Fibroblast of lung (primary cell): ENCODE measurements at places on chromosomes 16 and 17. TPM values are rescaled to one million over a fixed set of nuclear protein-coding genes. Genes with fewer than 3 reads are reported as not detected.

Gene CALB2
- 0.51 and 1.3 TPM in 2 replicates for total RNA-seq

Gene C17orf107
- total RNA-seq: 1.8 and 2.3 TPM in 2 replicates

Gene CHAD
- not detected in 2 replicates for total RNA-seq

Gene TBC1D3C
- total RNA-seq: 1.3 TPM in 1 of 2 replicates, not detected in the other

Gene LONP2
- 50.3 and 60.8 TPM in 2 replicates for total RNA-seq

Gene CD7
- under 0.01 and 0.17 TPM in 2 replicates for total RNA-seq

Gene ABCA10
- total RNA-seq: 2.6 and 2.8 TPM in 2 replicates

Gene MSL1
- 43.9 and 52.4 TPM in 2 replicates for total RNA-seq

Gene GGT6
- total RNA-seq: not detected in 2 replicates

Gene FKBP10
- 182 and 211 TPM in 2 replicates for total RNA-seq

GRCh38 chr17:67270416-67270815 is 25.4 kb upstream of the HELZ start:
- DNase-seq: no peak

- peak; percentile 93 for DNase-seq
Measured at GRCh38 chr17:10149573-10150399, 48.6 kb downstream of the GAS7 start.

GRCh38 chr16:58299757-58300349 is 5.0 kb upstream of the PRSS54 start:
- DNase-seq: peak; percentile 1

GRCh38 chr17:20095336-20096080 is 86.3 kb downstream of the SPECC1 start:
- peak; percentile 44 for DNase-seq

GRCh38 chr16:53546988-53547391 is 44.0 kb upstream of the AKTIP start:
- DNase-seq: no peak

GRCh38 chr17:47632991-47633390 is 16.7 kb upstream of the KPNB1 start:
- DNase-seq: no peak

- no peak for DNase-seq
Measured at GRCh38 chr16:72469932-72470331, 298.0 kb upstream of the PMFBP1 start.

DNA sequence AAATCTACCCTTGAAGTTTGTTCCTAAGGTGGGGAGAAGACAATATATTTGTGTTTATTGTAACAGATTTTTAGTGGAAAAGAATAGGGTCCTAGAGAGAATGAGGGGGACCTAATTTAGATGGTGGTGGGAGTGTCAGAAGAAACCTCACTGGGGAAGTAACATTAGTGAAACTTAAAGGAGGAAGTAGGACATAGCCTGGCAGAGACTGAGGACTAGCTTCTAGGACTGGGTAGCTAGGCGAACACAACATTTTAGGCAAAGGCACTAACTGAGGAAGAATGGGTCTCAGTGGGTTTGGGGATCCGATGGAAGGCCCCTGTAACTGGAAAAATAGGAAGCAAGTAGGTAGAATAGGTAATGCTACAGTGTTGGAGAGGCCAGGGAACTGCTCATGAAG is 4.2 kb upstream of the ARL2BP start:
- DNase-seq: no peak

DNA sequence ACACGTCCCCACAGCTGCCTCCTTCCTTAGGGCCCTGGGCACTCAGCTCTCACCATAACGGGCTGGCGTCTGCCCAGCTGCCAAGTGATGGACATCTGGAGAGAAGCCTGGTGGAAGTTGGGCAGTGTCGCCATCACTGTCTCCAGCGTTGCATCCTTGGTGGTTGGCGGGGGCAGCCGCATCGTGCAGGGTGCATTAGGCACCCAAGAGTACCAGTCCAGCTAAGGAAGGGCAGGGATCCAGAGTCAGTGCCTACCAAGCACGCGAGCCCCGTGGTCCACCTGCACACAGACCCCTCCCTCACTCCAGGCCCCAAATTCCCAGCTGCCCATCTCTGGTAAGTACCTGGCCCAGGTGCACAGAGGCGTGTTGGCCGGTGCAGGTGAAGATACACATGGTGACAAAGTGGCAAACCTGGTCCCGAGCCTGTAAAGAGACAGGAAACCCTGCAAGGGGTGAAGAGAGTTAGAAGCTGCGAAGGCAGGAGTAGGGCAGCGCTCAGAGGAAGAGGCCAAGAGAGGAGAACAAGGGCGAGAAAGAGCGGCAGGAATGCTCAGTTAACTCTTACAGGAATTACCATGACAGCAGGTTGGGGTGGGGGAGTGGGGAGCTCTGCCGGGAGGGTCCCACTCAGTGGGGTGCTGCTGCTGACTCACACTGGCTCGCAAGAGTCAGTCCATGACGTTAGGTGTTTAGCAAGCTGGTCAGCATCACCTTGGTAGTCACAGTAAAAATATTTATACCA is 9.5 kb downstream of the ALOX15 start:
- peak; percentile 31 for DNase-seq

DNA sequence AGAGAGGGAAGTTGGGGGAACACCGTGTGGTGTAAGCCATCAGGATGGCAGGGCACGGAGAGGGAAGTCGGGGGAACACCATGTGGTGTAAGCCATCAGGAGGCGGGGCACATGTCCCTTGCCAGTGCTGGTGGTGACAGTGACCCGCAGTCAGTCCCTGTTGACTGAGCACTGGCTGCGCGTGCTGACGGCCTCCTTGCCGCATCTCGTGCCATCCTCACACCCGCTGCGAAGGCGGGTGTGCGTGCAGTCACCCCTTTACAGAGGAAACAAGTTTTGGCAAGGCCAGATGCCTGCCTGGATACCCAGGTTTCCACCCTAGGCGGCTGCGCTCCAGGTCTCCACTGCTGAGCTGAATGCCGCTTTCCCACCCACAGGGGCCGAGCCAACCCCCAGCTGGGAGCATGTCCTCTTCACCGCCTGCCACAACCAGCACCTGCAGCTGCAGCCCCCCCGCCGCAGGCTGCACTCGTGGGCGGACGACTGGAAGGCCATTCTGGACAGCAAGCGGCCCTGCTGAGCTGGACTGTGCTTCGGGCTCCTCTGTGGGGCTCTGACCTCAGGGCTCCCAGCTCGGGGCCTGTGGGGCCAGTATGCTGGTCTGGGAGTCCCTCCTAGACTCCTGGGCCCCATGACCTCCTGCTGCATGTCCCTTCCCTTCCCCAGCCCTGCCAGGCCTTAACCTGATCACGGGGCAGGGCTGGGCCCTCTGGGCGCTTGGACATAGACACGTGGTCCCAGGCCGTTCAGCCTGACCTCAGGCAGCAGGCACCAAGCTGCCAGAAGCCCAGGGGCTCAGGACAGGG is 43.5 kb downstream of the NT5M start:
- DNase-seq: no peak

- peak; percentile 56 for DNase-seq
Measured at GRCh38 chr16:85928401-85928820, 29.4 kb downstream of the IRF8 start.

DNA sequence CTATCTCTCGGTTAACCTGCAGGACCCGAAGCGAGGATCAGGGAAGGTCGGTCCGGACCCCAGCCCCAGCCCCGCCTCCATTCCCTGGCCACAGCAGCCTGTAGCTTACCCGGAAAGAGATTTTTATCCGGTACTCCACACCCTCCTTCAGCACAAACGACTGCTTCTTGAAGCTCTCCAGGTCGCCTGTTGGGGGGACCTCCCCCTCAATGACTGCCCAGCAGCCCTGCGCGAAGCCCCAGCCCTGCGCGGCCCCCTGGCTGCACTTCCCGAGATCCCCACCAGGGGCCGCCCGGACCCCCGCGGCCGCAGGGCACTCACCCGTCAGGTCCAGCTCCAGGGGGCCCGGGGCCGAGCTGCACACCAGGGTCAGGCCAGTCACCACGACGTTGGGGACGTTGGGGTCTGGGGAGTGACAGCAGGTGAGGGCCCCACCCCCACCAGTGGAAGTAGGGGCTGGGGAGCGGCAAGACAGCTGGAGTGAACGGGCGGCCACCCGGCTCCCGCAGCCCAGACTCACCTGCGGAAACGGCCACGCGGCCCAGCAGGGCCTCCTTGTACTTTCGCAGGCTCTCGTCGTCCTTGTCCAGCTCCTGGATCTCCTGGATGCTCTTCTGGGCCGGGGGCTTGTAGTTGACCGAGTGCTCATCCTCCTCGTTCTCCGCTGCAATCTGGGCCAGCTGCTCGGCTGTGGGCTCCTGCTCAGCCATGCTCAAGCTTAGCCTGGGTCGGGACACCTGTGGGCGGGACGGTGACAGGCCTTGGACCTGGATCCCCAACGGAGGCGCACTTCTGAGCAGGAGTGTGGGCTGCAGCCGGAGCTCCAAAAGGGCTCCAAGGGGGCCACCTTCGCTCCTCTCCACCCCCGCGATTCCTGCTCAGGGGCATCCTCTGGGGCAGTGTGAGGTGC is 1.7 kb downstream of the ARHGDIA start:
- peak; percentile 32 for DNase-seq

GRCh38 chr17:46179375-46179999 is 13.7 kb downstream of the KANSL1 start:
- no peak for DNase-seq

DNA sequence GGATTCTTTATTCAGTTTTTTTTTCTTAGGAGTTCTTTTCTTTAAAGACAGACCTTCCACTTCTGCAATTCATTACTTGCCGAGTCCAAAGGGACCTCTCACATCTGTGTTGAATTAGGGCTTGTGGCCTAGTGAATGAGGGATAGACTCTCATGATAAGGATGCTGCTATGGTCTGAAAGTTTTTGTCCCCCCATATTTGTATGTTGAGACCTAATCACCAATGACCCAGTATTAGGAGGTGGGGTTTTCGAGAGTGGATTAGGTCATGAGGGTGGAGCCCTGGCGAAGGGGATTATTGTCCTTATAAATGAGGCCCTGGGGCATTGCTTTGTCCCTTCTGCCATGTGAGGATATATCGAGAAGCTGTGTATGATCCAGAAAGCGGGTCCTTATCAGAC is 9.5 kb downstream of the KRT12 start:
- DNase-seq: peak; percentile 3

DNA sequence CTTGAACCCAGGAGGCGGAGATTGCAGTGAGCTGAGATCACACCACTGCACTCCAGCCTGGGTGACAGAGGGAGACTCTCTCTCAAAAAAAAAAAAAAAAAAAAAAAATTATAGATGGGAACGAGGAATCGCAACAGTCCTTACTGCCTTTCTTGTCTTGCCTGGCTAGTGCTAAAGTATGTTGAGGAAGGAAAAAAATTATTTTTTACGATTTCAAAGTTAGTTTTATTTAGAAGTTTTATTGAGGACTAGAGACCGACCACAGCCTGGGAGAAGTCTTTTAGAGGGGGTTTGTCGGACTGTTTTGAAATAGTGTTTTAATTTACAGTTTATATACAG is 15.8 kb upstream of the DNAH17 start:
- no peak for DNase-seq

DNA sequence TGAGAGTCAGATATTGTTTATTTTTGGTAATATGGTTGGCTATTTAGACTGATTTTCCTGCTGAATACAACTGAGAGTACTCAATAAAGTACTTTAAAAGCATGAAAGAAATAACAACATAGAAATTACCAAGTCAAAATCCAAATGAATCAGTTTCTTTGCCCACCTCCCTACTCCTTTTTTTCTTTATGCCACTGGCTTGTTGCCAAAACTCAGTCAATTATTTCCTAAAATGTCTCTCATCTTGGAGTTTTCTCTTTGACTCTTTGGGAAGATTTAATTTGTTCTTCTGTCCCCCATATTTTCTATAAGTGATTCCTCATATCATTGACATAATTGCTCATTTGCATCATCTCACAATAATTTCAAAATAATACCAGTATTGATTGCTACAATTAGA is 2.6 kb upstream of the OMG start:
- DNase-seq: no peak

GRCh38 chr17:78258323-78259191 is 27.1 kb downstream of the TMEM235 start:
- DNase-seq: peak; percentile 23

DNA sequence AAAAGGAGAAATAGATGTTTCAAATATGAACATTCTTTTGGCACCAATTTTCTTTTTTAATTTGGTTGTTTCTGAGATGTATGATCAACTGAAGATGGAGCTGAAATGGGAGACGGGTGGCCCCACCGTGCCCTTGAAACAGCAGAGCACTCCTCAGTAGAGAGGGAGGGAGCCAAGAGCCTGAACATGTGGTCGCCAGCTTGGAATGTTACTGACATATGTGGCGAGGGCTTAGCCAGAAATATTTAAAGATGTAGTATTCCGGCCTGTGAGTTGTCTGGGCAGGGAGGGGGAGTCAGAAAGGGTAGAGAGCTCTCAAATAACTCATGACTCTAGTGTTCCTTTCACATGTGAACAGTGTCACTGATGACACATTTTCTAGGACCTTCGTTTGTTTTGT is 13.3 kb upstream of the MRC2 start:
- DNase-seq: peak; percentile 93

- no peak for DNase-seq
Measured at GRCh38 chr17:32298298-32298697, 32.7 kb downstream of the RHBDL3 start.

DNA sequence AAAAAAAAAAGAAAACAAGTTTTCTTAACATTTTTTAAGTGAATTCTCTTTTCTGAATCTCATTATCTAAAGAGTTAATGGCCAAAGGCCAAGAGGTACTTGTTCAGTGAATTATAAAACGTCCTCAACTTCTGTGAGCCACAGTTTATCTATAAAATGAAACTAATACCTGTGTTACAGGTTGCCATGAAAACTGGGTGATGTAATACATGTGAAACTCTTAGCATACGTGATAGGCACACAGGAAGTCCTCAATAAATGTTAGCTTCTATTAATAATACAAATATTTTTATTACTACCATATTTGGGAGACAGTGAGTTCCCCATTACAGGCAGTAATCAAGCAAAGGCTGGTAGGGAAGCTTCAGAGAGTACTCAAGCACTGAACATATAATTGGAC is 13.5 kb upstream of the INPP5K start:
- no peak for DNase-seq

DNA sequence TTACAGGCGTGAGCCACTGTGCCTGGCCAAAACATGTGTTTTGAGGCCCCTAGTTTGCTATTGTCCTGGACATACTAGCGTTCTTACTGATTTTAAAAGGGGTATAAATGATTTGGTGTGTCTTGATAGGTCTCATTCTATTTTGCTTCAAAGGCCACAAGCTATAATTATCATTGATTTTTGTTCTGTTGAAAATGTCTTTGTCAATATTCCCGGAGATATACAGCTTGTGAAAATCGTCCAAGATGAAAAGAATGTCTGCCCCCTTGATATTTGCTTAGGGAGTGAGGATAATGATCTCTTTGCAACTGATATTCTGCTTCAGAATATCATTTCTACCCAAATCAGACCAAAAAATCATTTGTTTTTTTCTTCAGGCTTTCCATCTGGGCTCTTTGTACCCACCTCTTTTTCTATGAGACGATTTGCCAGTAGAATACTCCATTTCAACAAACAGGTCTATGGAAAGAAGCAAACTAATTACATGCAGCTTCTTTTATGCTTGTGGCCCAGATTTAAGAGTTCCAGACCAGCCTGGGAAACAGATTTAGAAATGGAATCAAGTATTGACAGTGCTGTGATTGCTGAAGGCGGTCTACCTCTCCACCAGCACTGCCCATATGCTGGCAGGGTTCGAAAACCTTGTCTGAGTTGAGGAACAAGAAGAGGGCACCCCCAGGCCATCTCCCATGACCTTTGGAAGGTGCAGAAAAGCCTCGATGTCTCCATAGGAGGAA is 14.1 kb upstream of the ST6GALNAC1 start:
- no peak for DNase-seq

GRCh38 chr16:68332411-68333121 is 21.7 kb downstream of the PRMT7 start:
- DNase-seq: peak; percentile 75

GRCh38 chr16:68069511-68070248 is 15.5 kb upstream of the NFATC3 start:
- DNase-seq: no peak

- no peak for DNase-seq
Measured at GRCh38 chr16:57540906-57541753, 1.3 kb upstream of the ADGRG5 start.

GRCh38 chr17:82692268-82692667 is 6.2 kb downstream of the RAB40B start:
- DNase-seq: no peak
